ENCODE measurements at places on chromosomes 5 and 9.
A peak's percentile ranks its signal among the peaks of the same experiment; 100 is the strongest.

- no peak for DNase-seq
Measured at GRCh38 chr9:32955655-32956478, 45.6 kb downstream of the APTX start.

DNA sequence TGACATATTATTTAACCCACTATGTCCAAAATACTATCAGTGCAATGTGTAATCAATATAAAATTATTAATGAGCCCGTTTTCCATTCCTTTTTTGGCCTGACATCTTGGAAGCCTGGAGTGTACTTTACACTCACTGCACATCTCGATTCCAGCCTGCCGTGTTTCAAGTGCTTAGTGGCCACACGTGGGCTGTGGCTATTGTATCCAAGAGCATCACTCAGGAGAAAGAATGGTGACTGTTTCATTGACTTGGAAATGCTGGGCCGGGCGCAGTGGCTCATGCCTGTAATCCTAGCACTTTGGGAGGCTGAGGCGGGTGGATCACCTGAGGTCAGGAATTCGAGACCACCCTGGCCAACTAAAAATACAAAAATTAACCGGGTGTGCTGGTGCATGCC lies 54.5 kb downstream of the CFAP77 start:
- no peak for DNase-seq

DNA sequence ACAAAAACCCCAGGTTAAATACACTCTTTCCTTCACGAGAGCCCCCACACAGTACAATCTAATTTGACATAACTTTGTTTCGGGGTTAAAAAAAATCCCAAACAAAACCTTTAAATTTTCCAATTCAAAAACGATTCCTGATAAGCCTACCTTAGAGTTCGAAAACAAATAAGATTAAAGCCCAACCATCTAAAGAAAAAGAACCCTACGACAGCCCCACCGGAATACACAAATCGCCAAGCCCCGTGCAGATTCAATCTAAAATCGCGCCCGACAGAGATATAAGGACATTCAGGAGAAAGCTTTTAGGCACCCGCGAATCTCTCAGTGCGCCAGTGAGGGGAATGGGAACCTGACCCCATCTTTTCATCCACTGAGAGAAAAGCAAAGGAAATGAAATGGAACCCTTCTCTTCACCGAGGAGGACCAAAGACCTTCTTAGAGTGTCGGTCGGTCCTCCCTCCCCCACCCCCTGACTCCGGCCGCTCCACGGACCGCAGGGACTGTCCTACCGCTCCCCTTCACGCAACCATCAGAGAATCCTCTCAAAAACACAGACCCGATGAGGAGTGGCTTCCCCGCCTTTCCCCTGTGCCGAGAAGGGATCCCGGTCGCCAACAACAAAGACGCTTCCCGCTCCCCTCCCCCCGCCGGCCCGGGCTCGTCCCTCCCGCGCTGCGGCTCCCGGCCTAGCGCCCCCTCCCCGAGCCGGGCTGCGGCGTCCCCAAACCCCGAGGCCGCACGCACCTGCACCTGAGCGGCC lies 925 bp downstream of the ABHD17B start:
- DNase-seq: peak; percentile 56

- no peak for DNase-seq
Measured at GRCh38 chr5:31270396-31270795, 76.9 kb downstream of the CDH6 start.

DNA sequence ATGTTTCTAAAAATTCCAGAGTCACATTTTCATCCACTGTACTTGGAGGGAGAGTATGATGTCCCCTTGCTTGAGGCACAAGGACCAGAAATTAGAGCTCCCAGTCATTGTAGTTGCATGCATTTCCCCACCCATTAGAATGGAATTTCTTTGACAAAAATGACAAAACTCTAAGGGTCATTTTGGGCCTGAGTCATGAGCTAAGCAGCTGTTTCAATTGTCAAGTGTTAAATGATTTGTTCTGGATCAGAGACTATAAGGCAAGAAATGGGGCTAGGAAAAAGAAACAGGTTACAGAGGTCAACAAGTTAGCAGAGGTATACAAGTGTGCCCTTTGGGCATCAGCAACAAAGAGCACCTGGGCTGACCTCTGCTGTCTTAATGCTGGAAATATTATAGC lies 131.2 kb upstream of the IQGAP2 start:
- DNase-seq: no peak

- DNase-seq: peak; percentile 79
Measured at GRCh38 chr9:124285903-124286291, 28.1 kb downstream of the NEK6 start.

DNA sequence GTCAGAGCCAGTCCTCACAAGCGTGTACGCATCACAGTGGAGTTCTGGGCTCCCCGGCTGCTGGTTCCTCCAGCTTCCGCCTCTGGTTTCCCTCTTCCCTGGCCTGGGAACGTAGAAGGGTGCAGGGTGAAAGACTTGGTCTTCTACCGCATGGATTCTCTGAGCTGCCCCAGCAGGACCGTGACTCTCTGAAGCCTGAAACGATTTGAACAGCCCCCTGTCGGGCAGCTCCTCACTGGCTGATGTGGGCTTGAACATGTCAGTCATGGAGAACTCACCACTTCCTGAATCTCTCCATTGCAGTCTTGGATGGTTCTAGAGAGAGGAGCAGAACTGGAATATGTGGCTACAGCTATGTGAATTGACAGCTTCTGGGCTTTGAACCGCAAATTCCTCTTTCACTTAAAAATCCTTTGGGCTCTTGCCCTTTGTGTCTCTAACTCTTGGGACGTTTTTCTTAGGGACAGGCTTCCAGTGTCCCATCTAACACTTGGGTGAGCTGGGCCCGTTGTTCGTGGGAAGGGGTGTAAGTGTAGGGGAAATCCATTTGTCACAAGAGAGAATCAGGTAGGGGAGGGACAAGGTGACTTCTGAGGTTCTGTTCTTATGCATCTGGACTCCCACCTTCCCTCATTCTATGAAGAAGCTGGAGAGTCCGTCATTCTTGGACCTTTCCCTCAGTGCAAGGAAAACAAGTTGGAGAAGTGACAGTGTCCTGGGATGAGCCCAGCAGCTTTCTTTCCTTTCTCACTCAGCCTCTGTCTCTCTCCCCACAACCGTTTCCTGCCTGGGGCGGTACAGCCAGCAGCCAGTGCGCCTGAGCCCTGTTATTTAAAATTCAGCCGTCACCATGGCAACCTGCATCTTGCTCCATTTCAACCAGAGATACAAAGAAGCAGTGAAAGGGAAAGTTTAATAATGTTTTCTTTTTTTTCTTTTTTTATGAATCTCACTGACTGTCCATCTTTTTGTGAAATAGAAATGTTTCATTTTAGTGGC lies 84.7 kb downstream of the PTTG1 start:
- DNase-seq: peak; percentile 84

GRCh38 chr9:89919171-89919681 lies 314.4 kb downstream of the GADD45G start:
- DNase-seq: peak; percentile 71

GRCh38 chr9:14616188-14616982 lies 76.8 kb downstream of the ZDHHC21 start:
- DNase-seq: no peak

DNA sequence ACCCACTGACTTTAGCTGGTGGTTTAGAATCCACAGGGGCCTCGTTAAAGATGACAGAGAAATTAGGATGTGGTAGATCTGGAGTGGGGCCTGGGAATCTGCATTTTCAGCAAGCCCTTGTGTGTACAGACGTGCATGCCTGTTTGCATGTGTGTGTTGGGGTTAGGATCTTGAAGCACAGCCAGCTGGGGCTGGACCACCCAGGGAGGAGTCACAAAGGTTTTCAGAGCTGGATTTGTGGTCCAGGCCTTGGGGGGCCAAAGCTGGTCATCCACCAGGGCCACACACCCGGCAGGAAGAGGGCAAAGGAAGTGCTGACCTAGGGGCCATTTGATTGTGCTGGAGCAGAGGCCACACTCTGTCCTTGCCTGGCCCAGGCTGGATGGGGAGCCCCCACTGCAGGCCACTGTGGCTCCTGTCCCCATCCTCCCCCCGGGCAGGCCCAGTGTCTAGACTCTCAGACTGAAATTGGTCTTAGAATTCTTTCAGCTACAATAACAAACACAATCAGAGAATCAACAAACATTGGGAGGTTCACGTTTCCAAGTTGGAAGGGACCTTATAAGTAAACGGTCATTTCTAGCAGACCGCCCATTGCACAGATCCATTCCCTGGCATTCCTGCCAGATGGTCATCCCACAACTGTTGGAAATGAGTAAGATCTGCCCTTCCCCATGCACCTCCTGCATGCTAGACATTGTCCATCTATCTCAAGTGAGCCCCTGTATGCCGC lies 10.3 kb downstream of the CDX1 start:
- no peak for DNase-seq

- DNase-seq: no peak
Measured at GRCh38 chr5:126969548-126969947, 60.8 kb downstream of the MARCHF3 start.

GRCh38 chr5:34716986-34717385 lies 60.9 kb downstream of the RAI14 start:
- no peak for DNase-seq

DNA sequence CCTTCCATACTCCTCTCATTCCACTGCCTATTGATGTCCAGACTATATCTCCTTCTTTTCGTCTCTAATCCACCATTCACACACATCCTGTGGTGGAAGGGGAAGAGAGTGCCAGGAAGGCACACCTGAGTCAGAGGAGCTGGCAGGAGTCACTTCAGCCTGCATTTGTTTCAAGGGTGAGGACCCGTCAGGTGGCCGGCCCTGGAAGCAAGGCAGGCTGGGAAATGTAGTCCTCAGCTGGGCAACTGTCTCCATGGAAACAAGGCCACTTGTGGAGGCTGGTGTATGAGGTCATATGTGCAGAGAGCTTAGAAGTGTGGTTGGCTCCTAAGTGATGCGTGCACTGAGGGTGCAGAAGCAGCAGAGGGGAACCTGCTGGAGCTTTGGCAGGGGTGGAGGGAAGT lies 278.4 kb downstream of the NSG2 start:
- DNase-seq: peak; percentile 15

DNA sequence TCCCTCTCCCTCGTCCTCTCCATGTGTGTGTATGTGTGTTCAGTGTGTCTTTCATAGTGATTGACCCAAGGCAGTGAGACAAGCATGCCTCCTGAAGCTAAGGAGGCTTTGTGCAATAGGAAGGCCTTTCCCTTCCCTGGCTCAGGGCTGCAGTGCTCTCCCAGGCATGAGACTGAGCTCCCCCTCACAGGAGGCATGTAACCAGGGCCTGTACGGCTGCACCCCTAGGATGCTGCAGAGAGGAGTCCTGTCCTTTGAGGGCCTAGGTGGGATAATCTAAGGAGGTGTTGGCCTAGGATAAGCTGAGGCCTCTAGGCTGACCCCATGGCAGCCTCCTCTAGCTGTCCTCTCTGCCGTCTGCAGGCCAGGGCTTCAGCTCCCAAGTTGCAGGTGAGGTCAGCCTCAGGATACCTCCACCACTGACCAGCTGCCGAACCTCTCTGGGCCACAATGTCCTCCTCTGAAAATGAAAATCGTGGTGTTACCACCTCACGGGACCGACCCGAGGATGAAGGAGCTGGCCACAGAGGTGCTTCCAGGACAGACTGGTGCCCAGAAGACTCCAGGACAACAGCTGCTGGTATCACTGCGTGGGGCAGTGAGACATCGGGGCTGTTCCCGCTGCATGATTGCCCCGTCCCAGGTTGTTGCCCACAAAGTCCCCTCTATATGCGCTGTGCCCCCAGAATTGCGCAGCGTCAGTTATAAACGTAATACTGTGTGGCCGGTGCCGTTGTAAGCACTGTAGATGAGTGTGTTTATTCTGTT lies 129.6 kb downstream of the BARX1 start:
- DNase-seq: no peak

GRCh38 chr5:93395971-93396379 lies 185.0 kb downstream of the NR2F1-AS1 start:
- no peak for DNase-seq

DNA sequence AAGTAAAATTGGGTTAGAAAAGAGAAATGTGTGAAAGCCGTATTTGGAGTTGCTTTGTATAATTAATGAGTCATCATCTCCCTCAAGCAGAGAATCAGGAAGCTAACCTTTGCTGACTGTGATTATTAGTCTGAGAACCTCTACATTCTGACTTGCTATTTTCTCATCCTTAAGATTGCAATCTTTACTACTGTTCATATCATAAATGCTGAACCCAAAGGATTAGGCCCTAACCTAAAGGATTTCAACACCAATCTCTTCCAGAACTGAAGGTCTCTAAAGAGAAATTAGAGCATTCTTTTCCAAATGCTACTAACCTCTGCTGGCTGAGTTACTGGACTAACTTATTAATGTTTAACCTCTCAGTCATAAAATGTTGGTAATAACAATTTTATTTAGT lies 538.1 kb upstream of the MEF2C start:
- no peak for DNase-seq
